ENCODE measurements at places on chromosomes 3 and 15.

DNA sequence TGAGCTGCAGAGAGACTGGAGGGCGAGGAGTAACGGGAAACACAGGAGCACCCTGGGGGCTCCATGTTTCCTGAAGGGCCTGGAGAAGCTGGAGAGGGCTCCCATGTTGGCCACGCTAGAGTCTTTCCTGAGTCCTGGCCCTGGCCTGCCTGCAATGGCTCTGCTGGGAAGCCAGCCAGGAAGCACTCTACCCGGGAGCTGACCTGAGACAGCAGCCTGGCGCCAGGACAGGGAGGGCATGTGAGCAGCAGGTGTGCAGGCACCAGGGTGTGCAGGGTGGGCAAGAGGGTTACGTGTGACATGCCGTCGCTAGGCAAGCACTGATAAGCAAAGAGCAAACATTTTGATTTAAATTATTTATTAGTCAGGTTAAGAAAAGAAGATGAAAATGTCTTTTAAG, 301.4 kb downstream of the OCA2 start:
- DNase-seq: no peak

- no peak for DNase-seq
These were observed 122.8 kb downstream of the EEFSEC start for GRCh38 chr3:128276146-128276435.

GRCh38 chr3:94716326-94717018, 653.6 kb downstream of the NSUN3 start:
- DNase-seq: no peak

GRCh38 chr3:117696851-117697407, 987.4 kb downstream of the TUSC7 start:
- DNase-seq: peak; percentile 58

- DNase-seq: no peak
These were observed 40.7 kb downstream of the FEM1B start for GRCh38 chr15:68318008-68318835.

- no peak for DNase-seq
These were observed 448.5 kb downstream of the NAALADL2 start for GRCh38 chr3:175307642-175308041.

- no peak for DNase-seq
These were observed 51.5 kb upstream of the SLCO3A1 start for GRCh38 chr15:91801836-91802534.

All from neural progenitor cell (in vitro differentiated cells).